GM04503 (cell line): ENCODE measurements at places on chromosomes 4 and X.

GRCh38 chr4:122150931-122151330, 1.2 kb upstream of the BLTP1 start:
- no peak for DNase-seq

GRCh38 chr4:105967058-105967658, 71.9 kb downstream of the NPNT start:
- no peak for DNase-seq

DNA sequence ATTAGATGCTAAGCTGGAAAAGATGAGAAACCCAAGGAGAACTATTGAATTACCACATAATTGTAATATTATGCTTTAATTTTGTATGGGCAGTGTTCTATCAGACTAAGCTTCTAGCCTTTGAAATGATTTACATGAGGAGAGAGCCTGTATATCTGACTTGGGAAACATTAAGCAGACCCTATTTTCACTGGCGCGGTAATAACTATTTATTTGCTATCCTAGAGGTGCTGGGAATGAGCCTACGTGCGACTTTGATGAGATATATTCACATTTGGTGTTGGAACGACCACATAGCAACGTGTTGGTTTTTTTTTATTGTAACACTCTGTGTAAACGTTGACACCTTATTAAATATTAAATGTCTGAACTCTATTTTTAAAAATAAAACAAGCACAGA, 80.5 kb downstream of the CLCN4 start:
- no peak for DNase-seq

DNA sequence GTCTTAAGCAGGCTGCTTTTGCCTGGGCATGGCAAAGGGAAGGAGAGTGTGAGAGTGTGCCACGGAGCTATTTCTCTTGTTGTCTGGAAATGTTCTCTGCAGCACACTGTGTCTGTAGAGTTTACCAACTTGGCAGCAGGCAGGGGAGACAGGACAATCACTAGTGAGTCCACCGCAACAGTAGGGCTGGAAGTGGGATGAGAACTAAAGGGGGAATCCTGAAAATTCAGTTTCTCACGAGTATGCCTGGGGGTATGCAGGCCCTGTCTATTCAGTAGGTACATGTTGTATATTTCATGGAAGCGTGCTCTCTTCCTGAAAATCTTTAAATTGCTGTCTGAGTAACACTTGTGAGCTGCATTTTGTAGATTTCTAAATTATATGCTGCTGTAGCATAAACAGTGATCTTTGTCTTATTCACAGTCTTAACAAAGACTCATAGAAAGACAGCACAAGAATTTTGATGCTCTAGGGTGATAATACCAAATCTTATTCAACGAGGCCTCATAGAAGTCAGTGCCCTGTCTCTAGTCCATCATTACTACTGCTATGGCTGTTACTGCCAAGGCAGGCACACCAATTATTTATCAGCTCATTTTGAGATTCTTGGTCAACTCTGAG, 200.4 kb upstream of the LEF1 start:
- DNase-seq, result no peak

DNA sequence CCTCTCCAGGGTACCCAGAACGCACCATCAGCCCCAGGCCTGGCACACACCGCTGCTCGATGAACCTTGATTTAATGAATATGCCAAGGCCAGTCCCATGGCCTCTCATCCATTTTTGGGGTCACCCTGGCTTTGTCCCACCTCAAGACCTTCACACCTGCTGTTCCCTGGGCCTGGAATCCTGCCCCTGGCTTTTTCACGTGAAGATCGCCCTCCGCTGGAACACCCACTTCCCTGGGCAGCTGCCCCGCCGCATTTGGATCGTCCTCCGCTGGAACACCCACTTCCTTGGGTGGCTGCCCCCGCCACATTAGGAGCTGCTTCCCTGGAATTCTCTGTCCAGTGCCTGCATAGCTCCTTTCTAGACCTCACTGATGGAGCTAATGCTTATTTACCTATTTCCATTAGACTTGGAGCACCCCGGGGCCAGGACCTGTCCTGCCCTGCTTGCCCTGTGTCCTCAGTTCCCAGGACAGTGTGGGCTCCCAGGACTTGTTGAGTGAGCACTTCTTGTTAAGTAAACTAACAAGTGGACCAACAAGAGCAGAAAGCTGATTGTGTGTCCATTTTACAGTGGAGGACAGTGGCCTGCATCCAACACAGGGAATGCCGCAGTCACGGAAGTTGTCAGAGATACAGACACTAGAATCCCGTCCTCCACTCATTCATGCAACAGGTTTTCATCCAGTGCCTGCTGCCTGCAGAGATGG, 12.5 kb downstream of the BLOC1S4 start:
- no peak for DNase-seq

- DNase-seq, result no peak
These were observed 210.9 kb upstream of the NOCT start for GRCh38 chr4:138804711-138805110.

GRCh38 chrX:85503258-85504158, 124.0 kb upstream of the POF1B start:
- no peak for DNase-seq

GRCh38 chrX:18676050-18676449, 4.1 kb upstream of the RS1 start:
- no peak for DNase-seq

DNA sequence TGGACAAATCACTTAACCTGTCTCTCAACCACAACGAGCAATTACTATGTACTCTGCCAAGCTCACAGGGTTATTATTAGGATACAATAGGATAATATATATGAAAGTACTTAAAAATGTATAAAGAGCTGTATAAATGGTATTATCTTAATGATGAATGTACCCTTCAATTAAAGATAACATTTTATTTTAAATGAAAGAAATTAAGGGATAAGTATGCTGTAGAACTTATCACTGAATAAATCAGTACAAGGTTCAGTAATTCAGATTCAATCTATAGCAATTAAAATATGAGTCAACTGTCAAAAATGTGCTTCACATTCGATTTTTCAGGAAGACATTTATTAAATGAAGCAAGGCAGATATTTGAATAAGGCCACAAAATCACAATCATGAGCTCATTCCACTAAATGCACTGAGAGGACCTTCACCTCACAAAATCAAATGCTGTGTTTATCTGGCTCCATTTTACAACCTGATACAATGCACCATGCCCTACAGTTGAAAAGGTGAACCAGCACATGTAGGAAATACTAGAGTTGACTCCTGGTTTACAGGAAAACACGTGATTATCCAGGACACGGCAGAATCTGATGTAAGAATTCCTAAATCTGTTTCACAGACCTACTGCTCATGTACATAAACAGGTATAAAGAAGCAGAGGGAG, 4.4 kb downstream of the LRCH2 start:
- no peak for DNase-seq

GRCh38 chr4:114302472-114302871, 296.1 kb upstream of the UGT8 start:
- DNase-seq, result no peak

GRCh38 chr4:141654098-141654497, 17.7 kb downstream of the IL15 start:
- DNase-seq, result no peak

- no peak for DNase-seq
These were observed 18.5 kb upstream of the SEPTIN11 start for GRCh38 chr4:76931087-76931486.

GRCh38 chr4:168900080-168900479, 110.0 kb downstream of the CBR4 start:
- no peak for DNase-seq

GRCh38 chrX:8139716-8140115, 31.4 kb downstream of the VCX2 start:
- no peak for DNase-seq

- DNase-seq, result peak; percentile 2
These were observed 46.4 kb downstream of the PAGE2 start for GRCh38 chrX:55135171-55135570.

- no peak for DNase-seq
These were observed 1.2 kb upstream of the TMEM33 start for GRCh38 chr4:41933997-41934503.

GRCh38 chr4:139245590-139245989, 34.4 kb downstream of the MGARP start:
- DNase-seq, result peak; percentile 41

DNA sequence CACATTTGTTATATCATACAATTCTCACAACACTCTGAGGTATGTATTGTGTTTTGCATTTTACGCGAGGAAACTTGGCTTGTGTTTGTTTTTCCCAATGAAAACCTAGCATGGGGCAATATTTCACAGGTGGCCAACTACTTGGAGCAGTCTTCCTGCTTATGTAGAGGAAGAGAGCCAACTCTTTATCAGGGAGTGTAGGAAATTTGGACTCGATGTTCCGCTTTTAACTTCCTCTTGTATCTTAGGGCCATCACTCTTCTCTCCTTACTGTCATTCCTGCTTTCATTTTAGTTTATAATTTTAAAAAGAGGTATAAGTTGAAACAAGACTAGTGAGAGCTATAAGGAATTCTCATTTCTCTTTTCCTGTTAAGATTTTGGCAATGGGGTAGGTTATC, 107.7 kb upstream of the RPS6KA3 start:
- DNase-seq, result no peak

DNA sequence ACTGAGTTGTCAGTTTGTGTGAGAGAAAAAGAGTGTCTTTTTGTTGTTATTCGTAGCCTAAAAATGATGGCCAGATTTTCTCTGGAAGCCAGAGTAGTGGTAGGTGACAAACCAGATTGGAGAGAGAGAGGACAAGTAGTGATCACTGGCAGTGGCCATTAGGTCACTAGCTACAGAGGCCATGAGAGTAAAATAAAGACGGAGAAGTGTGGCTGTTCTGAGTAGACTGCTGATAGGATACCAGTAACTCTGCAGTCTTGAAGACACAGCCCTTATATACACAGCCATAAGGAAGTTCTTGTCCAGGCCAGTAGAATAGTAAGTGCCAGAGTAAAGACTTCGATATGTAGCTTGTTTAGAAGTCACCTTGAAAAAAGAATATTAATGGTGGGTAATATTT, 7.7 kb downstream of the SLC30A9 start:
- DNase-seq, result no peak

DNA sequence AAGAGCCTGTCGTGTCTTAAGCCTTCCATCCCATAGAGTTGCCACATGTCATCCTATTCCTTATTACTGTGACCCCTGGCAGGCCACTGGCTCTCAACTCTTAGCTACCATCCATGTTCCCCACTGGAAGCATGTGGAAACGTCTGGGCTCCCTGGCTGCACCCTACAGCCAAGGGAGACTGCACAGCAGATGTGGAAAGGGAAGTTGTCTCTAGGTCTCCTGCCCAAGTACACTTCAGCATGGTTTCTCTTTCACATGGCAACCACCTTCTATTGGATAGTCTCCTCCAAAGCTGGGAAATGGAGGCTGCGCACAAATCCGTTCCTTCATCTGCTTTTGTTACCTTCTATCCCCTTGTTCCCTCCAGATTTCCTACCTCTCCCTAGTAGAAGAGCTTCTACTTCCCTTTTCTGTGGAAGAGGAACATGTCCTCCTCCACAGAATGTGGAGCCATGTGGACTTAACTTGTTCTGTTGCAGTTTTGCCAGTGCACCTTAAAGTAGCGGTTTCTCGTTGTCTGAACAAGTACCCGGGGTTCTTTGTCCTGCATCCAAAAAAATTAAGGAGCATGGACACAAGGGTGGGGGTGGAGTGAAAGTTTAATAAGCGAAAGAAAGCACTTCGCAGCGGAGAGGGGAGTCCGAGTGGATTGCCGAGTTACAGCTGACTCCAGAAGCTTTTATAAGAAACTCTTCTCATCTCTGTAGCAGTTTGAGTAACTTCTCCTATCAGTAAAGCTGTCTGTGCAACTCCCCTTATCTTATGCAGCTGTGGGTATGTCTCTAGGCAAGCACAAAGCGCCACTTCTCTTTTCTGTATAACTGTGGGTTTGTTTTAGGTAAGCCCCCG, 52.5 kb downstream of the HMGB2 start:
- no peak for DNase-seq
